ENCODE measurements at places on chromosomes 2 and 18.

DNA sequence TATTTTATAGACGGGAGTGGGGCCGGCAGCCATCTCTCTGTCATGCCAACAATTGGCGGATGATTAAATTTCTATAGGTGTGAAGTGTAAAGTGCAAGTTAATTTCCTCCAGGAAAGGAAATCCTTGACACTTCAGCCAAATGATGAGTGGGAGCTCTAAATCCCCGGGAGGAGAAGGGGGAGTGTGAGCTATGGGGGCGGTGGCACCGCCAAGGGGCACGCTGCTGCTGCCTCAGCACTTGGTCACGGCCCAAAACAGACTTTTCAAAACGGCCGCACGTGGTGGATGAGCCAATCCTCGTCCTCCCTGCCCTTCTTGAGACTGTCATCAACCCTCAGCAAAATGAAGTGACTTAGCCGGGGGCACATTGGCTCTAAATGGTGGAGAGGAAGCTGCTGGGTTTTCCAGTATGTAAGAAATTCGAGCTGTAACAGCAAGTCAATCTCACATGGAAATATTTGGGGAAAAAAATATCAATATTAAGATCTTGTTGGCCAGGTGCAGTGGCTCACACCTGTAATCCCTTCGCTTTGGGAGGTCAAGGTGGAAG, 200.8 kb downstream of the TFCP2L1 start:
- peak; percentile 17 for DNase-seq

DNA sequence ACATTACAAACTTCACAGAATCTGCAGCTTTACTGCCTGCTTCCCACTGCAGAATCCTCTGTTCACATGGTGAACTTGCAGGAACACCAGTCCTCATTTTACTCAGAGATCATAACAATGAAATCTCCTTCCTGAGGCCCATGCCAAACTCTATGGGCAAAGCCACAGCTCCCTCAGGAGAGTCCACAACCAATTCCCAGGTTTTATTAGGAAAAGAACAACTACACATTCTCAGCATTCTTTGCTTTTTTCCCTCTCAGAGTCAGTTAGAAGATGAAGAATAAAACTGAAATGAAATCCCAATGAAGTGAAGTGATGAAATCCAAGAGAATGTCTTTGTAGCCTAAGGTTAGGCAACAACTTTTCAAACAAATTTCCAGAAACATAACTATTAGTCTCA, 233.7 kb downstream of the DSEL start:
- no peak for DNase-seq

- DNase-seq, result no peak
Measured at GRCh38 chr18:48955830-48956261, 5.1 kb upstream of the SMAD7 start.

- DNase-seq, result peak; percentile 64
Measured at GRCh38 chr2:124704071-124704925, 679.2 kb downstream of the CNTNAP5 start.

DNA sequence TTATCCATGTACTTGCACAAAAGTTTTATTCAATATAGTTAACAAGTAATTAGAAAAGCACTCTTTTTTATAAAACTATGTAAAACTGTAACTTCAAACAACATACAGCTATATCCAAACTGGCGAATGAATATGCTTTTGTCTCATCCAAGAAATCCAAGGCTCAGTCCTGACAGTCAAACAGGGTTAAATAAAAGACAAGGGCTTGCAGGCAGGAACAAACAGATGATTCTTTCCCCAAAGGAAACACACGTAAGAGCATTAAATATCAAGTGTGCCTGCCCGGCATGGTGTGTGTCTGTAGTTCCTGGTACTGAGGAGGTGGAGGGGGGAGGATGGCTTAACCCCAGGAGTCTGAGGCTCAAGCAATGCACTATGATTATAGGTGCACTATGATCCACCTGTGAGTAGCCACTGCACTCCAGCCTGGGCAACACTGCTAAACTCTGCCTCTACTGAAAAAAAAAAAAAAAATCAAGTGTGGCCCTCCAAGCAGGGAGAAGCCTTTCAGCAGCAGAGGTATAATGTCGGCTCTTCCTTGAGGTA, 171.3 kb downstream of the DLGAP1 start:
- DNase-seq, result no peak

DNA sequence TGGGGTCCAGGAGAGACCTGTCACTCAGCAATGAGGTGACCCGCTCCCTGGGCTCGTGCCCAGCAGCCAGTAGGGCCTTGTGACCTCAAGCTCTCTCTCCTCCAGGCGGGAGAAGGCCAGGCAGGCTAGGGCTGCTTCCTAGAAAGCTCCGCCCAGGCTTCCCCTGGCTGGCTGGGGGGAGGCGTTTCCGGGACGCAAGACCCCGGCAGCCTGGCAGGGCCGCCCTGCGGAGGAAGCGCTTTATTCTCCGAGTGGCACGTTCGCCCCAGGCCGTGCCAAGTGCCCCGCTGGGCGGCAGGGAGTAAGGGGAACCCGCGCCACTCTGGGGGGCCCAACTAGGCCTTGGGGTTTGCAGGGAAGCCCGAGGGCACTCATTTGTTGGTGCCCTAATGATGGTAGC, 21.2 kb upstream of the EPAS1 start:
- no peak for DNase-seq

- DNase-seq, result no peak
Measured at GRCh38 chr2:232293191-232293590, 85.4 kb upstream of the ALPP start.

- no peak for DNase-seq
Measured at GRCh38 chr18:78777992-78778391, 201.6 kb upstream of the SALL3 start.

DNA sequence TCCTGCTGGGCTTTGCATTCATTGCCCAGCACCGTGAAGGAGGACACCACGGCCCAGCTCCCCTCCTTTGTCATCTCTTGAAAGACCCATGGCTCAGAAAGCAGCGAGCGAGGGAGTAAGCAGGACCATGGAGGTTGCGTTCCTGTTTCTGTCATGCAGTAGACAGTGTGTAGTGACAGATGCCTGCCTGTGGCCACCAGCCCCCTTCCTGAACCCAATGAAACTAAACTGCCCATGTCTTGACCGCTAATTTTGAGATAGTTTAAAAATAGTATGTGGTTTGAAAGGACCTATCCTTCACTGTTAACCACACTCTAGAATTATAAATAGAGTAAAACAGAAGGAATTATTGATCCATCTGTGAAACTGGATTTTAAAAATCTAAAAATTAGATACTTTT, 88.2 kb downstream of the ASAP2 start:
- DNase-seq, result no peak

DNA sequence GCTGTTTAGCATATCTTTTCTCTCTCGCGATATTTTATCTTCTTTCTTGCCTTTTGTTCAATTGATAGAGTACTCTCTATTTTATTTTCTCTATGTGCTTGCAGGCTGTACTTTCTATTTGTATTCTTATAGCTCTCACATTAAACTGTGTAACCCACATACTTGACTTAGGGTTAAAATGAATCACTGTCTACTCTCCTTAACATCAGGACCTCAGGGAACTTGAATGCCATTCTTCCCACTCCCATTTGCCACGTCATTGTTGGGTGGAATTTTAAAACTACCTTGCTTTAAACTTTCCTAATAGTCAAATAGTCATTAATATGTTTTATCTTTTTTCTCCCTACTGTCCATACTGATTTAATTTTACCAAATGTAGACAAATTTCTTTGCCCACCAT, 269.7 kb downstream of the ALPK2 start:
- DNase-seq, result no peak

DNA sequence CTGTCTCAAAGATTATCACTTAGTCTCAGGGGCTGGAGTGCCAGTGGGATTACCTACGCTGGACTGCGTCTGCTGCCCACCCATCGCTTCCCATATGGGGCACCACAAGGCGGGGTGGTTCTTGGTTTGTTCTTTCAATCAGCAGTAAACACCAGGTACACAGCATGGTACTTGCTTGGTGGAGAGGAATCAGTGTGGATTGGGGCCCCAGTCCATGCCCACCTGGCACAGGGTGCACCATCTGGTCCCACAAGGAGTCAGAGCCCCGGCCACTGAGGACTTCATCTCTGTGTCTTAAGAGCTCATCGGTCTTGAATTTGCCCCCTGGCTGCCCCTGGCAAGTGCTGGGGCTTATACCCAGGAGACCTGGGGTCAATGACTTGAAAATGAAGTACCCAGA, 96.2 kb downstream of the GLI2 start:
- peak; percentile 35 for DNase-seq

DNA sequence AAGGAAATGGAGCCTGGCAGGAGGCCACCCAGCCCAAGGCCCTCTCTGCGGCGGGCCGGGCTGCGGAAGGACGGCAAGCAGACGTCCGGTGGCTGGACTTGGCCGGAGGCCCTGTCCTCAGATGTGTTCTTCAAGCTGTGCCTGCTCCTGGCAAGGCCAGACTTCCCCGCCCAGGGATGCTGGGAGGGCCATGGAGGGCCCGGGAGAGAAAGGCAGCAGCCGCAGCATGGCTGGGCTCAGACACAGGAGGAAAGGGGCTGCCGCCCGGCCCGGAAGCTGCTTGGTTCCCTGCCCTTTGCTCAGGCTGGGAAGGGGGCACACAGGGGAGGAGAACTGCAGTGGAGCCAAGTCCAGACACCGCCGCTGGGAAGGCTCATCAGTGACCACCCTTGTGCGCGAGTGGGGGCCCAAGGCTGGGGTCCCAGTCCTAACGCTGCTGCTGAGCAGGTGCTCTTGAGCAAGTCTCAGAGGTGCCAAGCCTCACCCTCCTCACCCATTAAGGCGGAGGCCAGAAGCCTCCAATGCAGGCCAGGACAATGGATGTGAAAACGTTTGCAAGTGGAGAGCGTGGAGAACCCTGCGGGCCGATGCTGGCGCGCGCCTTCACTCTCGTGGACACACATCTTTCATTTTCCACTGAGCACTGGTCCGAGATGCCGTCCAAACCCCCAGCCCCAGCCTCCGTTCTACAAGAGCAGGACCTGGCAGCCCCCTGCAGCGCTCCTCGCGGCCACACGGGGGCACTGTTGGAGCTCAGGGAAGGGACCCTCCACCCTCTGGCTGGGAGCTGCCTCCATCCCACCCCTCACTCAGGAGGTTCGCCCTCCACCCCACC, 7.9 kb downstream of the CROCC2 start:
- peak; percentile 24 for DNase-seq

DNA sequence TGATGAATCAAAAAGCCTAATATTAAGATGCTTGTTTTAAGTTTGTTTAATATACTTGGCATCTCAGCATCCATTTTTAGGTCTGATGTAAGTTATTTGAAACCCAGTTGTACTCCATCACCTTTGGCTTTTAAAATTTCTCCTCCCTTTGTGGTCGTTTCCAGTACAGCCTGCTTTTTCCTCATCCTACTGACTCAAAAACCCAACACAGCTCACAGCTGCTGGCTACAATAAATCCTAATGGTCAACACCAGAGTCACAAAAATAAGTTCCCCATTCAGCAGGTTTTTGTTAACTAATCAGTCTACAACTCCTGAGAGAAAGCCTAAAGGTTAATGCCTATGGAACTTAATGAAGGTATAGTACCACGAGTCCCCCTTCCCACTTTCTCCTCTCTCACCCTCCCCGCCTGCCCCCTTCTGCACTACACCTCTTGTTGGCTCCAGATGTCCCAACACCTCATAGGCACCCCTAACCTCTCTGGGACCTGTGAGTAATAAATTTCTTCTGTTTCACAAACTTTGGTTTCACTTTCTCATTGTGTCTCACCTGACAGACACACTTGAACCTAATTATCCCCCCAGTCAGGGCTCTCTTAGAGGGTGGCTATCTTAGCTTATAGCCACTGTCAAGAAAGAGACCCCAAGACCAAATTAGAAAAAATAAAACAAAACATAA, 148.6 kb downstream of the GALNT1 start:
- no peak for DNase-seq

- DNase-seq, result no peak
Measured at GRCh38 chr2:48915884-48916283, 160.4 kb upstream of the LHCGR start.

GRCh38 chr2:215427585-215427984, 8.3 kb downstream of the FN1 start:
- DNase-seq, result no peak

- DNase-seq, result peak; percentile 44
Measured at GRCh38 chr18:23337599-23338444, 115.3 kb upstream of the RIOK3 start.

DNA sequence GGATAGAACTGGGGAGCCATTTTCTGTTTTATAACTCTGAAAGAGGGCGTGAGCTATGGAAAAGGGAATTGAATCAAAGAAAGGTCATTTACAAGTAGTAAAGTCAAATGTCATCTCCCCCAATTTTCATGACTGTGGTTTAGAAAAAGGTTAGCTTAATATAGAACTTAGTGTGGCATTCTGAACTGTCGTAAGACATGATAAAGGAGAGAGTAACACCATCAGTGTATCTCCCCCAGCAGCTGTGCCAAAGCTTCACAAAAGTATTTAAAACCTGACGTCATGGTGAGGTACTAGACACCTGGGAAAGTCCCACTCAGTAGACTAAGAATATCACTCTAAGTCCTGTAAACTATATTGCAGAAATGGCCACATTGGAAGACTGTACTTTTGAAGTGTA, 5.8 kb upstream of the IKZF2 start:
- DNase-seq, result no peak

- no peak for DNase-seq
Measured at GRCh38 chr2:142892715-142893114, 15.3 kb downstream of the KYNU start.

GRCh38 chr18:70672581-70672980, 383.7 kb downstream of the SOCS6 start:
- no peak for DNase-seq

GRCh38 chr2:166341426-166341825, 34.3 kb downstream of the SCN9A start:
- DNase-seq, result peak; percentile 2

DNA sequence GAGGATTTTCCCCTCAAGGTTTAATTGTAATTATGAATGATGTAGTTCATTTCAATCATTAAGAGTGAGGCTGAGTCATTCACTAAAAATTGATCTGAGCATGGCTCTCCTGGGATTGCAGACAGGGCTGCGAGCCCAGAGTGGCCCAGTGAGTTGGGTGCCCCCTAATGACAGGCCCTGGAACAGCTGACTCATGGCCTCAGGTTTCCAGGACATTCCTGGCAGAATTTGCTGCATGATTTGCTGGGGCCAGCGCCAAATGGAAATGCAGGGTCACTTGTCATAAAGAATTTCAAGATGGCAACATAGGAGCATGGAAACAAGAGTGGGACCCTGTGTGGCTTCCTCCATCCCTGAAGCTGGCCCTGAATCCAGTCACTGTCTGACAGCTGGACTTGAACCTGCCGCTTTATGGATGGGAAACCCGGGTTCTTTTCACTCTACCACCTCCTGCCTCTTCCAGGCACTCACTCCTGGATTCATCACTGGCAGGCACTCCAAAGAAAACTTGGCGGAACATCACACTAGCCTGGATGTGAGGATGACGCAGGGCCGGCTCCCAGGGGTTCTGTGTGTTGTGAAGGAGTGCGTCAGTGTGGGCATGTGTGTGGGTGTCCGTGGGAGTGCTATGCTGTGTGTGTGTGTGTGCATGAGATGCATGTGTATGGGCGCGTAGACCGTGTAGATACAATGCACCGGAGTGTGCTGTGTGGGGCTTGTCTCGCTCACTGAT, 15.2 kb downstream of the OTOF start:
- peak; percentile 54 for DNase-seq

DNA sequence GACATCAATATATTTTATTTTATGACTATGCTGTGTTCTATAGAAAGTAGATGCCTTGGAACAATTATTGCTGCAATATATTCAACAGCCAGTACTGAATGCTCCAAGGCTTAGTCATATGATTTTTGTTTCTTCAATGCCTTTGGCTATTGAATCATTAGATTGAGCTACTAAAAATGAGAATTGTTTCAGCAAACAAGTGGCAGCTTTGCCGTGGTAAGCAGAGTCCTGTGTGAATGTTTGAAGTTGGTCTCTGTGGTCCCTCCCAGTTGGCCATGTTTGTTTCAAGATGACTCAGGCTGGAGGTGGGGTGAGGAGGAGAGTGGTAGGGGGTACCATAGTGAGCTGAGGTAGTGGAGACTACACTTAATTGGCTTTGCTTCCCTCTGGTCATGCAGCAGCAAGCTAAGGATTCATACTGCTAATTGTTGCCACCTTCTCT, 198.6 kb upstream of the EPAS1 start:
- no peak for DNase-seq

All from NCI-H524 (cell line).